ENCODE measurements at places on chromosomes 3 and 15.

DNA sequence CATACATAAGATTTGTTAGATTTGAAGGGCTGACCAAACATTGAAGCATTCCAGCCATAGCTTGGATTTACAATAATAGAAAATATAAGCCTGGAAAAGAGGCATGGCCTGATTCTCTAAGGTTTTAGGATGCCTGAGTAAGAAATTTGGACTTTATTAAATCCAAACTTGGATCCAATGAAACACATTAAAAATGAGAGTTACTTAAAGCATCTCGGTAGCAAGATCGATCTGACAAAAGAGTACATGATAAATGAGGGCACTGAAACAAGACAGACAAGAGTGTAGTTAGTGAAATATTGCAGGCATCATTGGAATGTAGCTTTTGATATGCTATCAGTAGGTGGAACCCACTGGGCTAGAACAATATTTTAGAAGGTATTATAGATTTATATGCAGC is 855.7 kb upstream of the DPPA4 start:
- no peak for DNase-seq

GRCh38 chr15:77716632-77717332 is 84.1 kb upstream of the LINGO1 start:
- no peak for DNase-seq

DNA sequence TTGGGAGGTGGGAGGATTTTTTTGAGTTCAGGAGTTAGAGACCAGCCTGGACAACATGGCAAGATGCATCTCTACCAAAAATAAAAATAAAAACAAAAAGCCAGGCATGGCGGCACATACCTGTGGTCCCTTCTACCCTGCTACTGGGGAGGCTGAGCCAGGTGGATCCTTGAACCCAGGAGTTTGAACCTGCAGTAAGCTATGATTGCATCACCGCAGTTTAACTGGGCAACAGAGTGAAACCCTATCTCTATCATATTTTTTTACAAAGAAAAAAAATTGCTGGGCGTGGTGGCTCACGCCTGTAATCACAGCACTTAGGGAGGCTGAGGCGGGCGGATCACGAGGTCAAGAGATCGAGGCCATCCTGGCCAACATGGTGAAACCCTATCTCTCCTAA is 35.8 kb upstream of the RPN1 start:
- no peak for DNase-seq

DNA sequence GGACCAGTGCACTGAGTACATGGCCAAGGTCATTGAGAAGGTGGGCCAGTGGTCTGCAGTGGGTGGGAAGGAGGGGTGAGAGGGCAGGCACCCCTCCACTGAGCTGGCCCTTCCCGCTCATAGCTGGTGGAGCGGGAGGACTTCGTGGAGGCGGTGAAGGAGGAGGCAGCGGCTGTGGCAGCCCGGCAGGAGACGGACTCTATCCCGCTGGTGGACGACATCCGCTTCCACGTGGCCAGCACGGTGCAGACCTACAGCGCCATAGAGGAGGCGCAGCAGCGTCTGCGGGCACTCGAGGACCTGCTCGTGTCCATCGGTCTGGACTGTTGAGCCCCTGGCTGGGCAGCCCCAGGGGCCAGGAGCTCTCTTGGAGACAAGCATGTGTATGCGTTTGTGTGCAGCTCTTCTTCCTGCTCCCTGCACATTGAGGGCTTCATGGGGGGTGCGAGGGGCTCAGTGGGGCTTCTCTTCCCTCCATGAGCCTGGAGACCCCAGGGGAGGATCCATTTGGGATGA is 7.5 kb downstream of the ABTB1 start:
- no peak for DNase-seq
